Activated CD4-positive, CD25-positive, alpha-beta regulatory T cell treated with anti-CD3 and anti-CD28 coated beads, Interleukin-2, amount 50 U/mL, for 16 hours (primary cell): ENCODE measurements at places on chromosomes 6 and 20.

DNA sequence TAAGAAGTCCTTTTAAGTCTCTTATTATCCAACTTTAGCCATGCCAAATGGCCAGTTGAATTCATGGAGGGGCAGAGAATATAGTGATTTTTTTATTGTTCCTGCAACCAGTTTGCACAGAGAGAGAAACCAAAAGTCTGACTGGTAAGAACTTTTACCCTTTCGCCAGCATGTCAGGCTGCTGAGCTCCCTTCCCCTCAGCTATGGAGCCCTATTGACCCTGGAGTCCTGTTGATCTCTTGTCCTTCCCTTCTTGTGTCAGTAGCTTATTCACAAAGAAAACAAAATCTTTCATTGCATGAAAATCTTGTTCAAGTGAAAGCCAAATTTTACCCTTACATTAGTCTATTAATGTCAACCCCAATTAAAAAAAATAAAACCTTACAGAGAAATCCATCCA, 1.5 kb upstream of the SLC22A1 start:
- DNase-seq, result no peak

DNA sequence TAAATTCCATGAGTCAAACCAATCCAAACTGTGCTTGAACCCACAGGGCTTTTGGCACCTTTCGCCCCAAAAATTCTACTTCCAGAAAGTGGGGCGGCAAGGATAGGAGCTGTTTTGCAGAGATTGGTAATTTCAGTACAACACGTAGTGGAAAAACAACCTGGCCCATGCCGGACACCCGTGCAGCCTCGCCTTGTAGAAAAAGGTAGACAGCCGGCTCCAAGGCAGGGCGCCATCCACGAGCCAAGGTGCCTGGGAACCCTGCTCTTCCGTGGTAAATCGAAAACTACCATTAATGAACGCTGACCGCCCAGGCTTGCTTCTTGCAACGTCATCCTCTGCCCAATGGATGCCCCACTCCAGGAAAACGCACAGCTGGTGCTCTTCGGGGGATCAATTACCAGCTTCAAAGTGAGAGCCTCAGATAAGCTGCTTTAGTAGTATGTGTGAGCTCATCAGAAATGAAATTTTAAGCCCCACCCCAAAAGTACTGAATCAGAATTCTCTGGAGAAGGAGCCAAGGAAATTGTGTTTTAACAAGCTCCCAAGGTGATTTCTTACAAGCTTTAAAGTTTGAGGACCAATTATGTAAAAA, 1.8 kb downstream of the OOEP start:
- DNase-seq, result no peak

- DNase-seq, result no peak
Measured at GRCh38 chr20:40497899-40498691, 190.9 kb downstream of the MAFB start.

GRCh38 chr20:2688041-2688591, 4.5 kb upstream of the EBF4 start:
- peak; percentile 39 for DNase-seq

DNA sequence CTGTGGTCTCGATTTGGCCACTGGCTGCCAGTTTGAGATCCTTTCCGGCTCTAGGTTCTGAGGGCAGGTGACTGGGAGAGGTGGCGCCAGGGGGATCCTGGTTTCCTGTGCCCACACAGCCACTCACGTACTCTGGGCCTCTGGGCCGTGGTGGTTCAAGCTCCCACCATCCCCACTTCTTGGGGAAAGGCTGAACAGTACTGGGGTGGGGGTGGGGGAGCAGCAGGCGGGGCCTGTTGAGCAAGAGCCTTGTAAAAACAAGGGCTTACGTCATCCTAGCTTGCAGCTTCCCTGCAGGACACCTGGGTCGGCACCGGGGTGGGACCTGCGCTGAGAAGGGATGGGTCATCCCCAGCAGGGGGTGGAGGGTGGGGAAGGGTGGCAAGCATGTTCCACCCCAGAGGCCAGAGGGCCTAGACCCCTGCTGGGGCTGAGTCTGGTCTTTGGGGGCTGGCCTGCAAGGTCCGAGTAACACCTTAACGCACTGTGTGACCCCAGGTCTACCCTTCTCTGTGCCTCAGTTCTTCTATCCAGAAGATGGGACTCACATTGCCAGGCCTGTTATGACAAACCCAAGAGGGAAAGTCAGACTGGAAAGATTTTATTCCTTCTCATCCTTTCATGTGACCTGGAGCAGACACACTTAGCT, 3.1 kb upstream of the CEBPB start:
- no peak for DNase-seq

DNA sequence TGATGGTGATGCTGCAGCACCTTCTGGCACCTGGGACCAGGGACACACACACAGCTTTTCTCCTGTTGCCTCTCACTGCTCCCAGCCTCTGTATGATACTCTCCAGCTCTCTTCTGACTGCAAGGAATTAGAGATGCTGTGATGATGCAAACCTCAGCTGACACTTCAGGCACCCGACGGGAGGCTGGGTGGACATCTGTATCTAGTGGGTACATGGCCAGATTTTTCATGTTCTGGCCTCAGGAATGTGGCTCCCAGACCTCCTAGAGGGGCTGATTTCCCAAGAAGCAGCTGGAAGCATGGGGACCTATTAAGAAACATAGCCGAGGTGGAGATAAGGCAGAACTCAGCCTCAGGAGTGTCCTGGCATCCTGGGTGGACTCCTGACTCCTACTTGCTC, 6.8 kb upstream of the EPB41L1 start:
- DNase-seq, result no peak

- no peak for DNase-seq
Measured at GRCh38 chr6:44289726-44290260, 19.5 kb downstream of the TMEM151B start.

DNA sequence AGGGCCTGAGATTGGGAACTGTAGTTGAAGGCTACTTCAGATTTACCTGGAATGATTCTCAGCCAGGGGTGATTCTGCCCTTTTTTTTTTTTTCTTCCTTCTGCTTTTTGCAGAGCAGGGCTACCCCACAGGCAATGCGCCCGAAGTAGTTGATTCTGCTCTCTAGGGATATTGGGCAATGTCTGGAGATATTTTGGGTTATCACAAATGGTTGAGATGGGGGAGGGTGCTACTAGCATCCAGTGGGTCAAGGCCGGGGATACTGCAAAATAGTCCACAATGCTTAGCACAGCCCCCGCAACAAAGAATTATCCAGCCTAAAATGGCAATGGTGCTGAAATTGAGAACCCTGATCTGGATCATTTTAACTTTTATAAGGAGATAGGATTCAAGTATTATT, 71.2 kb upstream of the ZMYND8 start:
- no peak for DNase-seq

- DNase-seq, result no peak
Measured at GRCh38 chr6:31896856-31897611, 464 bp downstream of the EHMT2 start.

DNA sequence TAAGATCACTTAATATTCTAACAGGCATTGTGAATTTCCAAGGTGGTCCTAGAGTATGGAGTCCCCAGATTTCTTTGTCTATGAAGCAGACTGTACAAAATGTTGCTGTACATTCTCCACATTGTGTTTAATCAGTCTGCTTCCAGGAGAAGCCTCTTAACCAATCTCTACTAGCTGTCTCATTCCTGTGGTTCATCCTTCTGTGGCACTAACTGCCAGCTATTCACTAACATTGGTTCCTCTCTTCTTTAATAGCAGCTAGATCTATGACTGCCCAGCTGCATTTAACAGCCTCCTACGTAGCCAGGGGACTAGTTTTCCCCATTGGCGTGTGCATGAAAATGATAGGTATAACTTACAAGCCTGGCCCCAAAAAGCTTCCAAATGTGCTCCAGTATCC, 395.4 kb downstream of the SAMD5 start:
- DNase-seq, result no peak

GRCh38 chr6:134363323-134364039, 45.6 kb upstream of the SGK1 start:
- no peak for DNase-seq

DNA sequence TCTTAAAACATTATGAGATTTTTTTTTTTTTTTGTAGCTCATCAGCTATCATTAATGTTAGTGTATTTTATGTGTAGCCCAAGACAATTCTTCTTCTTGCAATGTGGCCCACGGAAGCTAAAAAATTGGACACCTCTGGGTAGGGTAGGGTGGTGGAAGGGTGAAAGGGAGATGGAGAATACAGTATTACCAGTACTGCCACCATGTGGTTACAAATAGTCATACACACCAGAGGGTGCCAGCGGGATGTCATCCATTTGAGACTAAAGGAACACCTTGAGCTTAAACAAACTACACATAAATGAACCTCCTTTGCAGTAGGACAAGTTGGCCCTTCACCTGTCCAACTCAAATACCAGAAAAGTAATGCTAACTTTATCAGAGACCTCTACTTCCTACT, 601.9 kb downstream of the HTR1B start:
- DNase-seq, result no peak

DNA sequence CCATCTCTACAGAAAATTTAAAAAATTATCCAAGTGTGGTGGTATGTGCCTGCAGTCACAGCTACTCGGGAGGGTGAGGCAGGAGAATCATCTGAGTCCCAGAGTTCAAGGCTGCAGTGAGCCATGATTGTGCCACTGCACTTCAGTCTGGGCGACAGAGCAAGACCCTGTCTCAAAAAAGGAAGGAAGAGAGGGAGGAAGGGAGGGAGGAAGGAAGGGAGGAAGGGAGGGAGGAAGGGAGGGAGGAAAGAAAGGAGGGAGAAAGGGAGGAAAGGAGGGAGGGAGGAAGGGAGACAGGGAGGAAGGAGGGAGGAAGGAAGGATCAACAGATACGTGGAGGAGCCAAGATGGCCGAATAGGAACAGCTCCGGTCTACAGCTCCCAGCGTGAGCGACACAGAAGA, 90.1 kb downstream of the ZNF217 start:
- DNase-seq, result no peak

- DNase-seq, result no peak
Measured at GRCh38 chr6:69789578-69789977, 7.2 kb downstream of the LMBRD1 start.

- DNase-seq, result no peak
Measured at GRCh38 chr6:48542191-48542590, 431.2 kb upstream of the PTCHD4 start.

- DNase-seq, result no peak
Measured at GRCh38 chr6:4668271-4669179, 107.7 kb upstream of the CDYL start.
